T-helper 2 cell (primary cell): ENCODE measurements at places on chromosomes 1 and 21.
A peak's percentile ranks its signal among the peaks of the same experiment; 100 is the strongest.

- no peak for DNase-seq
These were observed 12.1 kb downstream of the FOXD2 start for GRCh38 chr1:47449822-47450552.

DNA sequence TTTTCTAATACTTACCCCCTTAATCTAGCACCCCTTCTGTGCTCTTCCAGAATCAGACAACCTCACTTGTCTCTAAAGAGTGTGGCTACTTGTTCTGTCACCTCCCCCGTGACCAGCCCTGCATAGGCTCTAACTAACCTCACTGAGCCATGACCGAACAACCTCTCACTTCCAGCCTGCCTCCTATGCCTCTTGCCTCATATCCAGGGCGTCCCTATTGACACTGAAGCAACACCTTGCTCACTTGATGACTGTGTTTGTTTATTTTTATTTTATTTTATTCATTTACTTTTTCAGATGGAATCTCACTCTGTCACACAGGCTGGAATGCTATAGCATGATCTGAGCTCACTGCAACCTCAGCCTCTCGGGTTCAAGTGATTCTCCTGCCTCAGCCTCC lies 235.1 kb upstream of the B3GALT2 start:
- DNase-seq = no peak

GRCh38 chr21:36565540-36565939 lies 85.6 kb upstream of the CLDN14 start:
- no peak for DNase-seq

DNA sequence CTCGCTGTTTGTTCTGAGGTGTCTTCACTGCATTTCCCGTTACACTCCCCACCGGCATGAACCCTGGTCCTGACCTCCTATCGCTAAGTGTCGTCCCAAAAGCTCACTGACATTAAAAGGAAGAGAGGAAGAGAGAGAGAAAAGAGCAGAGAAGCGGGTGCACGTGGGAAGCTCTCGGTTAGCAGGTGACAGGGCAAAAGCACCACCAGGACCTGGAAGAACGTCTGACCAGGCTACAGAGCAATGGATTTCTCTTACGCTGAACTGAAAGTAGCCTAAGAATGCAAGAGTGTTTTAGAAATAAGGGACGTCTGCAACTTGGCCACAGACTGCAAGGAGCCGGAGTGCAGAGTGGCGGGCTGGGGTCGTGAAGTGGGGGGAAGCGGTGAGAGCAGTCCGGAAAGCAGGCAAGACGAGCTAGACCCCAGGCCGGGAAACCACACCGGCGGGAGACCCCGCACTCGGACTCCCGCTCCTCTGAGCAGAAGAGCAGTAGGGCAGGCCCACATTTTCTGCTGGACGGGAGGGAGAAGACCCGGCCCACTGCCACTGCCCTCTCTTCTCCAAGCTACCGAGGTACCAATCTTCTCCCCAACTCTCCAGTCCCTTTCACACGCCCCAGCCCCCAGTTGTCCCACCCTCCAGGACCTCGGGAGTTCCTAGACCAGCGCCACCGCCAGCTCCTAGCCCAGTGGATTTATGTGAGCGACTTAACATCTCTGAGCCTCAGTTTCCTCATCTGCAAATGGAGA lies 8.3 kb upstream of the MPZL1 start:
- no peak for DNase-seq

DNA sequence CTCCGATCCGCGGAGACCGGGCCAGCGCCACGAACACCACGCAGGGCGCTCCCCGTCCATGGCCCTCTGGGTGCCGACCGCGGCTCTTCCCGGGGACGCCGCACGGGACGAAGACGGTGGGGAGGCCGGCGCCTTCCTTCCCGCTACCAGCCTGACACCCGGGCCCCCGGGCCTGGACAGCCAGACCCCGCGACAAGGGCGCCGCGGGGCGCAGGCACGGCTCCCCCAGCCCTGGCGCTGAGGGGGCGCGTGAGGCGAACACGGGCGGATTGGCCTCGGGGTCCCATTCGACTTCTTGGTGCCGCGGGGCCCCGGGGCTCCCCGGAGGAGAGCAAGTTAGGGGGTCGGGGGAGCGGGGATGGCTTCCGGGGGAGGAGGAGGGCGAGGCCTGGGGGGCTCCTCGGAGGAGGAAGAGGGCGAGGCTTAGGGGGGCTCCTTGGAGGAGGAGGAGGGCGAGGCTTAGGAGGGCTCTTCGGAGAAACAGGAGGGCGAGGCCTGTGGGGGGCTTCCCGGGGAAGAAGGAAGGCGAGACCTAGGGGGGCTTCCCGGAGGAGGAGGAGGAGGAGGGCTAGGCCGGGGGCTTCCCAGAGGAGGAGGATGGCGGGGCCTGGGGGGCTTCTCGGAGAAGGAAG lies 537 bp upstream of the KLHL17 start:
- DNase-seq = no peak

- DNase-seq = no peak
These were observed 4.3 kb downstream of the SLC45A3 start for GRCh38 chr1:205676002-205676401.

- no peak for DNase-seq
These were observed 60.1 kb downstream of the PKN2 start for GRCh38 chr1:88744142-88744541.

- no peak for DNase-seq
These were observed 353.7 kb upstream of the GREM2 start for GRCh38 chr1:240965581-240966091.

DNA sequence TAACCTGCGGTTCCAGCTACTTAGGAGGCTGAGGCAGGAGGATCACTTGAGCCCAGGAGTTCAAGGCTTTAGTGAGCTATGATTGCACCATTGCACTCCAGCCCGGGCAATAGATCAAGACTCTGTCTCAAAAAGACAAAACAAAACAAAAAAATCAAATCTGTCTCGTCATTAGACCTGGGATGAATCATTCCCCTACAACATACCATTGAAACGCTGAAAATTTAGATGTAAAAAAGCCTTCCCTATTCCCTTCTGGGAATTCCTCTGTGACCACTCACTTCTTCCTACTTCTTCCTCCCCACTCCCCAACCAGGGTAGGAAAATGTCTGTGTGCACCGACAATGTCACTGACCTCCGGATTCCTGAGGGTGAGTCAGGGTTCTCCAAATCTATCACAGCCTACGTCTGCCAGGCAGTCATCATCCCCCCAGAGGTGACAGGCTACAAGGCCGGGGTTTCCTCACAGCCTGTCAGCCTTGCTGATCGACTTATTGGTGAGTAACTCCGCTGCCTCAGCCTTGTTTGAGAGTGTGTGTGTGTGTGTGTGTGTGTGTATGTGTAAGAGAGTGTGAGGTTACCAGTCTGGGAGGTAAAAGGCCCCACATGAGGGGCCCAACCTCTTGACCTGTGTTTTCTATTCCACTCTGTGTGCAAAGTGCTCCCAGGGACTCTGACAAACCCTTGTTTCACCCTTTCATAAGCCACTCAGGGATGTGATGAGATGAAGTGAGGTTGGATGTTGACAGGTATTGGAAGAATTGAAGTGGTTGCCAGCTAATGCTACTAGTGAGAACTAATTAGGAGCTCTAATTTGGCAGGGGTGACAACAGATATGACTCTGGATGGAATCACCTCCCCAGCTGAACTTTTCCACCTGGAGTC lies 16.3 kb upstream of the SARS1 start:
- DNase-seq = no peak

GRCh38 chr1:99326215-99326949 lies 62.1 kb downstream of the PLPPR4 start:
- DNase-seq = peak; percentile 8

DNA sequence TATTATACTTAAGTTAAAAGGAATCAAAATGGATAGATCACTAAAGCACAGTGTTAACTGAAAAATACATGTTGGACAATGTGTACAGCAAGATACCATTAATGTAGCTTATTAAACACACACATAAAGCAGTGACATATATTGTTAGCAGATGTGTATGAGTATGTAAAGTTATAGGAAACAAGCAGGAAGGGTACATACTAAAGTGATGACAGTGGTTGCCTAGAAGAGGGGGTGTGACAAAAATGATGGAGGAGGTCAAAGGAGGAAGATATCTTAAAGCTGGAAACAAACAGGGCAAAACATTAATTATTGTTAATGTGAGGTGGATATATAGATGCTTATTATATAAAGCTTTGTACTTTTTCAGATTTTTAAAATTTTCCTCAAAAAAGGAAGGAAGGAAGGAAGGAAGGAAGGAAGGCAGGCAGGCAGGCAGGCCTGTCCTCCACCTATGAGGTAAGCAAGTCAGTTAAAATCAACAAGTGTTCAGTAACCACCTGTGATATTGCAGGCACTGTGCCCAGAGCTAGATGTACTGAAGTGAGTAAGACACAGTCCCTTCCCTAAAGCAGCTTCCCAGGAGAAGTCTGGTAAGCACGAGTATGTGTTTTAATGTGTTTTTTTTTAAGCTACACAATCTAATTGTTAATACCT lies 252.9 kb upstream of the NR5A2 start:
- no peak for DNase-seq

- DNase-seq = no peak
These were observed 49.7 kb downstream of the TRABD2B start for GRCh38 chr1:47947531-47947930.

DNA sequence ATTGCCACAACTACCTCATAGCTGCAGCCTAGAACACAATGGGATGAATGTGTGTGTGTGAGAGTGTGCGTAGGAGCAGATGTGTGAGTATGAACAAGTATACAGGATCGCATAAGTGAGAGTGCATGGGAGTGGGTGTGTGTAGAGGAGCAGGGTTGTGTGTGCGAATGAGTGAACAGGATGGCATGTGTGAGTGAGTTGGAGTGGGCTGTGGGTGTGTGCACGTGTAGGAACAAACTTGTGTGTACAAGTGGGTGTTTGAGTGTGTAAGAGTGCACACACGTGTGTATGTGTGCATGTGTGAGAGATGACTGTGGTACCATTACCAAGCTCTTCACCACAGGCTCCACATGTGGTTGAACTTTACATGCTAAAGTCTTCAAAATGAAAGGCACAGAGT lies 175.4 kb upstream of the EDN2 start:
- no peak for DNase-seq

DNA sequence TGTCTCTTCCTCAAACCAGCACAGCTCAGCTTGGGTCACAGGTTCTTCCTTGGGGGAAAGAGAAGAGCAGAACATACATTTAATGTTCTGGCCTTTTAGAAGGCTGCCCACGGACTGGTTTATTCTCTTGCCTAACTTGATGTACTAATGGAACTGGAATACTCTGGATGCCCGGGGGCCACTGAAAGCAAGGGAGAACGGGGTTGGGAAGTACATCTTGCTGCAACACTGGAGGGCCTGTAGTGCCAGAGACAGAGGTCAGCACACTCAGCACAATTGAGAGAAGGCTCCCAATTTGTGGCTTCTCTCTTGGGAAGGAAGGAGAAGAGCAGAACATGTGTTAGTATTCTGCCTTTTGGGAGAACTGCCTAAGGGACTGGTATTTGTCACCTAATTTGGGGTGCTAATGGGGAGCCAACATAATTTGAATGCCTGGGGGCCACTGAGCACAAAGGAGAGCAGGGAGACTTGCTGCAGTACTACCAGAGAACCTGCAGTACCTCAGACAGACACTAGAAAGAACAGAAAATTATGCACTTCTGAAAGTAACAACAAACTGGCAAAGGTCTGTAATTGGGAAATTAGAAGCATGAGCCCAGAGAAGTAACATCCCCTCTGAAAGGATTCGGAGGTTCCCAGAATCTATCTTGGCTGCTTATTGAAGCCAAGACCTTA lies 14.1 kb downstream of the ZNF691 start:
- DNase-seq = no peak

- no peak for DNase-seq
These were observed 40.4 kb upstream of the LRRC7 start for GRCh38 chr1:69527273-69527672.

- DNase-seq = no peak
These were observed 42.7 kb downstream of the OLIG1 start for GRCh38 chr21:33112681-33113080.

GRCh38 chr1:5975133-5975880 lies 16.9 kb downstream of the NPHP4 start:
- DNase-seq = peak; percentile 39

GRCh38 chr1:10498231-10498630 lies 23.5 kb downstream of the PEX14 start:
- no peak for DNase-seq

- no peak for DNase-seq
These were observed 4.2 kb downstream of the NECTIN4 start for GRCh38 chr1:161085165-161085564.

- DNase-seq = no peak
These were observed 69.4 kb downstream of the RGS2 start for GRCh38 chr1:192878249-192878648.

DNA sequence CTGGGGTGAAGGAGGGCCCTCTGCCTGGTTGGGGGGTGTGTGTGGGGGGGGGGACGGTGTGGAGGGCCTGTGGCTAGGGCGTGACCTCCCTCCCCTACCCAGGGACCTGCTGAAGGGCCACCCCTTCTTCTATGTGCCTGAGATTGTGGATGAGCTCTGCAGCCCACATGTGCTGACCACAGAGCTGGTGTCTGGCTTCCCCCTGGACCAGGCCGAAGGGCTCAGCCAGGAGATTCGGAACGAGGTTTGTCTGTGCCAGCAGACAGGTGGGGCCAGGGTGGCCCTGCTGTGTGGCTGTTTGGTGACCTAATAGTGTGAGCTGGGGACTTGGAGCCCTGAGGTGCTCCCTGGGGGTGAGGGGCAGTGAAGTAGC lies 43.9 kb downstream of the COQ8A start:
- DNase-seq = no peak

DNA sequence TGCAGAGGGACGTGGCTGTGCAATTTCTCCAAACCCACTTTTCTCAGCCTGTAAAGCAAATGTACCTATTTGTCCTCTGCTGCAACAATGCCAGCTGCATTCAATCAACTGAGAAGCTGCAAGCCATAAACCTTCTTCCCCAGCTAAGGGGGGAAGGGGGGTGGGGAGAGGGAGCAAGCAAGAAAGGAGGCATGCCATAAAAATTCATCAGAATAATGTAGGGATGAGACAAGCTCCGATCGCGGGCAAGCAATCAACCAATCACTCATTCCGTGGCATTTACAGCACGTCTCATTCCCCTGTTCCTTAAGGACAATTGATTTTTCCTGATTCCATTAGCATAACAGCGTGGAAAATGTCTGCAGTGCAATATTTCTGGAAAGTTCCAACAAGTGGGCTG lies 144.8 kb downstream of the DMRTA2 start:
- no peak for DNase-seq

DNA sequence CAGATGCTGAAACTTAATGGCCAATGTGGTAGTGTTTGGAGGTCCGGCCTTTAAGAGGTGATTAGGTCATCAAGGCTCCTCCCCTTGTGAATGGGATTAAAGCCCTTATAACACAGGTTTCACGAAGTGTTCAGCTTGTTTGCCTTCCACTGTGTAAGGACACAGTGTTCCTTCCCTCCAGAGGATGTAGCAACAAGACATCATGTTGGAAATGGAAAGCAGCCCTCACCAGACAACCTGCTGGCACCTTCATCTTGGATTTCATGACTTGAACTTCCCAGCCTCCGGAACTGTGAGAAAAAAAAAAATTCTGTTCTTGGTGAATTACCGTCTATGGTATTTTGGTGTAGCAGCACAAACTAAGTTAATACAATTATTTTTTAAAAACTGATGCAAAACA lies 613.8 kb downstream of the KIF26B start:
- no peak for DNase-seq

- DNase-seq = no peak
These were observed 33.5 kb upstream of the CCDC27 start for GRCh38 chr1:3718764-3719163.

GRCh38 chr1:193457676-193458075 lies 271.3 kb upstream of the B3GALT2 start:
- peak; percentile 71 for DNase-seq
